ENCODE measurements at places on chromosomes 16 and 17.

DNA sequence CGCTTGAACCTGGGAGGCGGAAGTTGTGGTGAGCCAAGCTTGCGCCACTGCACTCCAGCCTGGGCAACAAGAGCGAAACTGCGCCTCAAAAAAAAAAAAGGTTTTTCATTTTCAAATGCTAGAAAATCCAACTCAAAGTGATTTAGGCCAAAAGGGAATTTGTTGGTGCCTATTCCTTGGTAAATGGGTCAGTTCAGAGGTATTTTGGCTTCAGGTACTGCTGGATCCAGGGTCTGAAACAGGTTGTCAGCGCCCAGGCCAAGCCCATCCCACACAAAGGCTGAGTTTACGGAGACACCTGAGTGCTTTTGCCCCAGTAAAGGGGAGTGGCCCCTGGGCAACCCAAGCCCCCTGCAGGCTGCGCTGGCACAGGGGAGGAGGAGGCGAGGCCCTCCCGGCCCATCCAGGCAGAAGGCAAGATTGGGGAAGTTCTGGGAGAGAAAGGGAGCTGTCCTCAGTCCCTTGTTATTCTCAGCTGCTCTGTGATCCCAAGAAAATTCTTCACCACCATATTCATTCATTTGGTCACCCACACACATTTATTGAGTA is 8.5 kb upstream of the JPH3 start:
- no peak for DNase-seq

DNA sequence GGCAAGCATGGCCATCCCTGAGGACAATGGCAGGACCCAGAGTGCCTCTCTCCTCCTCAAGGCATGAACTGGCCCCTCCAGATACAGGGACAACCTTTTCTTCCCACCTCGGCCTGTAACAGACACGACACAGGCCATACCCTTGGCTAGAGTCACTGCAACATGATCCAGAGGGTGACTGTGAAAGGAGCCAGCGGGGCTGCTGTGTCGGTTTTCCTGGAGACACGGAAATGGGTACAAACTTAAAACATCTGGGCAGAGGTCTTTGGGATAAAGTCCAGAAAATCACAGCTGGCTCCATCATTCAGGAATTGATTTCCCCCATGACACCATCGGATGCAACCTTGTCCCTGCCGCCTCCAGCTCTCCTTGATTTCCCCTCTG is 5.3 kb downstream of the CEP295NL start:
- no peak for DNase-seq

DNA sequence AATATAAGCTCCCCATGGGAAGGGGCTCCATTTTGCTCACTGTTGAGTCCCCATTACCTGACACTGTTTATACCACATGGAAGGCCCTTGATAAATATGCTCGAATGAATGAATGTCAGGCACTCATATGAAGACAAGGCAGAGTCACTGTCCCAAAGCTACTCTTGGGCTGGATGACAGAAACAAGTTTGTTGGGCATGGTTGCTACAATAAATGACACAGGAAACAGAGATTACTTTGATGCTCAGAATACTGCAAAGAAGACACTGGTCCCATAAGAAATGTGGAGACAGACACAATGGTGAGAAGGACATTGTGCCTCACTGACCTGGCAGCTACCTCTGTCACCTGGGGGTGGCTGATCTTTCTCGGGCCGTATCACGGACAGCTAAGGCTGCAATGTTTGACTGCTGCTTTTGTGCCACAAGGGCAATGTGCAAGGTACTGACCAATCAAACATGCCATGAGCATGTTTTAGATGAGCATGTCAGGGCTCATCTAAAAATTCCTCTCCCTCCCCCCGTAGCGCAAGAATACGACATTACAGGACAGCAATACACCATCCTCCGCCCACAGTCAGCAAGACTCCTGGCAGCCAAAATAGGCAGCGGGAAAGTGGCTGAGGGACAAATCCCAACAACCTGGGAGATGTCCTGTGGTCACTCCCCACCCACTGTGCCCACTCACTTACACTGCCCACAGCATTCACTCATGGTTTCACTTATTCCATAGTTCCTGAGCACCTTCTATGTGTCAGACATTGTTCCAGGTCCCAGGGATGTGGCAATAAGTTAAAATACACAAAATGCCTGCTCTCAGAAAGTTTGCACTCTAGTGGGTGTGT is 5.0 kb downstream of the PIK3R6 start:
- DNase-seq: no peak

- no peak for DNase-seq
Measured at GRCh38 chr17:4444782-4445473, 11.2 kb downstream of the SPNS3 start.

GRCh38 chr16:83533193-83533592 is 274.6 kb upstream of the HSBP1 start:
- no peak for DNase-seq

Data from right kidney (tissue), 9 donors.